ENCODE measurements at places on chromosomes 2 and 18.

- DNase-seq = no peak
These were observed 15.7 kb upstream of the C2orf69 start for GRCh38 chr2:199895406-199895805.

- DNase-seq = no peak
These were observed 21.1 kb upstream of the RALBP1 start for GRCh38 chr18:9454061-9454703.

DNA sequence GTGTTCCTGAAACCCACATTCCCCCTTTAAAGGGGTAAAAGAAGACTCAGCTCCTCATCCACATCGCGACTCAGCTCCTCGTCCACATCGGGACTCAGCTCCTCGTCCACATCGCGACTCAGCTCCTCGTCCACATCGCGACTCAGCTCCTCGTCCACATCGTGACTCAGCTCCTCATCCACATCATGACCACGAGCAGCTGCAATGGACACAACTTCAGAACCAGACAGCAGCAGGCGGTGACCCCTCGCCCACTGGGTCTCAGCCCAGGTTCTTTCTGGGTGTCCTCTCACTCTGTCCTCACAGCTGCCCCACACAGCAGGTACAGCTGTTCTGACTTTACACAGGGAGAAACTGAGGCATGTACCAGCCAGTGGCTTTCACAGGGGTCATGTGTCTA, 163.5 kb upstream of the SALL3 start:
- DNase-seq = no peak

GRCh38 chr18:60413944-60414547, 41.5 kb upstream of the MC4R start:
- DNase-seq = no peak

DNA sequence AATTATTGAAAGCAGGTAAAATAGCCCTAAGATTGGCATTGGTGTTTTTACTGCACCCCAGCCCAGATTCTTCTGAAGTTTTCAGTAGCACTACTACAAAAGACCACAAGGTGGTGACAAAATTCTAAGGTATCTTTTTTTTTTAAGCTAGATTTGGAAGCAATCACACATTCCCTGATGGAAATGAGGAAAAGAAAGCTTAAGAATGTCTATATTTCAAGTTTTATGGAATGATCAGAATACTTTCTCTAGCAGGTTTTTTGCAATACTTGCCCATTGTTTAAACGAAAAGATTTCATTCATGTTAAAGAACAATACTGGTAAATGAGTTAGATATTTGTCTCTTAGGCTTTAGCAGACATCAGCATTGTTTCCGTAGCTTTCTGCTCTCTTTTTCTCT, 32.1 kb upstream of the ZNF638 start:
- DNase-seq = no peak

GRCh38 chr2:139067072-139067471, 286.9 kb upstream of the NXPH2 start:
- DNase-seq = no peak

DNA sequence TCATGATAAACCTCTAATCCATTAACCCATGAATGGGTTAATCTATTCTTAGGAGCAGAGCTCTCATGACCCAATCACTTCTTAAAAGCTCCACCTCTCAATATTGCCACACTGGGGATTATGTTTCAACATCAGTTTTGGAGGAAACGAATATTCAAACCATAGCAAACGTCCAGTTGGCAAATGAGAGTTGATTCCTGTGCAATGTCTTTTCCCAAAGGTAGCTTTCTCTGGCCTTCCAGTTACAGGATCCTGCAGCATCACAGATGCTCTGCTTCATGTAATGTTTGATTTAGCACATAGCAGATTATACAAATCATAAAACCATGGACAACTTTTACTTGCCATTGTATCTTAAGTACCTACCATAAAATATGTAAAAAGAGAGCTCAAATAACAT, 481.0 kb downstream of the TNS1 start:
- no peak for DNase-seq

GRCh38 chr2:78383576-78383975, 641.9 kb upstream of the REG3G start:
- DNase-seq = no peak

DNA sequence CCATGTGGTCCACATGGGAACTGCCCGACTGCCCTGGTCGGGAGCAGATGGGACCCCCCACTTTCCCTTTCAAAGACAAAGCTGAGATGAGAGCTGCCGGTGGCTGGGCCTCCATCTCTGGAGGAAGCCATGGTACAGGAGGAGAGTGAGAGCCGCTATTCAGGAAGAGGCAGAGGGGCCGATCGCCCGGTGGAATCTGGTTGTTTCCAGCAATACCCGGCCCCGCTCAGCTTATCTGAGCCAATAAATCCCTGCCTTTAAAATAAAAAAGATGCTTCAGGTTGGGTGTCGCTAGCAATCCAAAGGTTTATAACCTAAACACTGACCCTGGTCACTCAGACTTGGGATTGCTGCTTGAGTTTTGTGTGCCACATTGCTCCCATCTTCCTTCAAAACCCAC, 15.2 kb upstream of the B3GNT7 start:
- no peak for DNase-seq

- DNase-seq = no peak
These were observed 267.9 kb upstream of the PIK3C3 start for GRCh38 chr18:41687138-41687537.

DNA sequence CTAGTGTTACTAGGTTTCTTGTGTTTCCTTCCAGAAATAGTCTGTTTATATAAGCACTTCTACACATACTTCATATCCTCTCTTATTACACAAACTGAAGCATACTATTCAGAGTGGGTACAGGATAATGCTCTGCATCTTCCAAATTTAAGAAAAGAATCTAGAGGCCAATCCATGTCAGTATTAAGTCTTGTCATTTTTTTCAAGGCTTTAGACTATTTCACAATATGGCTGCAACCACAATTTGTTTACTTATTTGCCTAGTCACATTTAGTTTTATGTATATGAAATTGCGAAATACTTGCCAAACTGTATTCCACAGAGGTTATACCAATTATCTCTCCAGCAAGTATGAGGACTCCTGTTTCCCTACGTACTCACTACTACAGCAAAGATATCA, 27.9 kb downstream of the IWS1 start:
- no peak for DNase-seq

DNA sequence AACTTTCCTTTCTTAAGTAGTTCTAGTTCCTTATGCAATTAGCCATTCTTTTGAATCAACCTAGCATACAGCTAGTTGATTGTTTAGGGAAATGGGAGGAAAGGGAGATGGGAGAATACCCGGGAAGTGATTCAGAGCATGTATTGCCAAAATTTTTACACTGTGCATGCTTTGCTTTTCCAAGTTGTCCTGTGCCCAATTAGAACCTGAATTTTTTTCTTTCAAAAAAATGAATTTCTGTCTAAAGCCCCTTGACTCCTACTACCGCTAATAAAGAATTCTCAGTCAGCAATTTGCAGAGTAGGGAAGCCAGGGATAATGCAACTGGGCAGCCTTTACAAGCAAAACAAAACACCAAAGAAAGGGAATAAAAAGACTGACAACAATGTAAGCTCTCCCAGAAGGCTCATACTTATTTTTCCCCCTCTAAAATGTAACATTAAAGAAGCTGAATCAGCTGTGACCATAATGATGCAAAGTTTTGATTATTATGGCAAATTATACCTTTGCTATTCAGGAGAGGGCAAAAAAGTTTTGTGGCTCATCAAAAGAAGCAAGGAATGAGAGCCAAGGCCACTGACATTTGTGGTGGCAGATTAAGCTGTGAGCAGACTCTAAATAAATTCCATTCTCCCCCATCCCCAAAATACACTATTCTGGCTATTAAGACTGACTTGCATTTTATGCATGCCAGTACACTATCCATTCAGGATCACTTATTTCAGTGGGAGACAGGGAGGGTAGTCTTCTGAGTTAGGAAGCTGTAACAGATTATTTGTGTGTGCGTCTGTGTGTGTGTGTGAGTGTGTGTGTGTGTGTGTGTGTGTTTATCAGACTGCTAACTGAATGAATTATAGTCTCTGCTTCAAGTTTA, 174.3 kb downstream of the ERBB4 start:
- no peak for DNase-seq

DNA sequence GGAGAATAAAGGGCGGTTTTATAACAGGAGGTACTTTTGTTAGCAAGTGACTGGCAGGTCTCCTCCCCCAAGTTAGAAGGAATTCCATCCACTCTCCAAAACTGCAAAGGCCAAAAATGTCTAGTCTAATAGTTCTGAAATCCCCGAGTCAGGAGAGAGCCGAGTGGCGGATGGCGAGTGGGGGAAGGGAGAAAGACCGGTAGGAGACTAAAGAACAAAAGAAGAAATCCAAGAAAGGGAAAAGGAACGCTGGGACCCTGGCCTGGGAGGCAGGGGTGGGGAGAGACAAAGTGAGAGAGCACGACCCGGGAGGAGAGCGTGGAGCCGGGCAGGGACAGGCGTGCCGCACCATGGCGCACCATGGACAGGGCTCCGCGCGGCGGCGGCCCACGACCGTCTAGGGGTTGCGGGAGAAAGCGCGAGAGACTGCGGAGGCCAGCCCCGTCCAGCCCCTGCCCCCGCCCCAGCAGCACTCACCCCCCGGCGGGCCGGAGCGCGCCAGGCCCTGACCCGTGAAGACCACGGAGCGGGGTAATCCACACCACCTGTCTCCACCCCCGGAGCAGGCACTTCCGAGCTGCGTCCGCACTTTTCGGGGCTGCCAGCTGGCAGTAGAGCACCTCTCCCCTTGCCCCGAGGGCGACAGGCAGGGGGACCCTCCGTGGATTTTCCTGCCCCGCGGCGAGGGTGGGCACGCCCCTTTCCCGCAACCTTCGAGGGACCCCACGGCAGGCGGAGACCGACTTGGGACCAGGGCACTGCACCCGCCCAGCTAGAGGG, 1.6 kb downstream of the CDH2 start:
- DNase-seq = no peak

GRCh38 chr2:72263776-72264060, 116.1 kb upstream of the CYP26B1 start:
- no peak for DNase-seq

GRCh38 chr2:148907085-148907785, 32.2 kb downstream of the KIF5C start:
- DNase-seq = no peak

GRCh38 chr2:215605214-215605613, 169.3 kb upstream of the FN1 start:
- DNase-seq = no peak

GRCh38 chr2:13876491-13877037, 756.0 kb upstream of the LRATD1 start:
- no peak for DNase-seq

DNA sequence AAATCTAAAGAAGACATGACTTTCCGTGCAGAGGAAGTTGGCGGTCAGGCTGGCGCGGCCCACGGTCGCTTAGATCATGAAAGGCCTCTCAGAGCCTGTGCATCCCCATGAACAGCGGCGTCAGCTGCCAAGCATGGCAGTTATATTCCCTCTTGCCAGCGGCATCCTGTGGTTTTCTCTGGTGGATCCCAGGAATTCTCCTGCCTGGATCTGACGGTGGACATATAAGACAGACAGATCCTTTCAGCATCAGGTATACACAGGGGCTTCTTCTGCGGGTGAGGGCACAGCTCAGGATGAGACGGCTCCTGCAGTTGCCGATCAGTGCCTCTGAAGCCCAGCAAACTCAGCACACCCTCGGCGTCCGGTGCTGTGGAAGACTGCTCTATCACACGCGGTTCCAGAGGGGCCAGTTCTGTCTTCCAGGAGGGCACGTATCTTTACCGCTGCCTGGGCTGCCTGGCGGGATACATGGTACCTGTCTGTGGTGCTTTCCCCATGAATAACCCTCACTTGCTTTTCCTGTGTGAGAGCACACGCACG, 157.8 kb downstream of the LDLRAD4 start:
- DNase-seq = peak; percentile 36

- DNase-seq = no peak
These were observed 16.5 kb upstream of the ACSL3 start for GRCh38 chr2:222844323-222844722.

GRCh38 chr18:46290440-46291020, 186.3 kb downstream of the HAUS1 start:
- no peak for DNase-seq

GRCh38 chr2:96142217-96143113, 2.8 kb downstream of the DUSP2 start:
- DNase-seq = peak; percentile 79

DNA sequence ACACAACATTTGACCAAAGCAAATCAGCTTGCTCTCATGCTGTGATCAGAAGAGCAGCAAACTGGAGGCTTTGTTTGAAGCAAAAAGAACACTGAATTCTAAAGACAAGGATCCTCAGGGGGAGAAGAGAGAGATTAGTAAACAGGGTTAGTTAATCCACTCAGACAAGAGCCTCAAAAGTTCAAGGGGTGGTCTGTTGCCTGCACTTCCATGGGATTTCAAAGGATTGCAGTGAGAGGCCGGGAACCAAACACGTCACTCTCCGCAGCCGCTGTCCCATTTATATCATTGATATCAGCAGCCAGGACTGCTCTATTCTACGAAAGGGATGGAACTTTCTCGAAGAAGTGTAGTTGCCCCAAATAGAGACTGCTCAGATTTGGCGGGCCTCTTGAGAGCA, 97.8 kb upstream of the SP3 start:
- DNase-seq = no peak

DNA sequence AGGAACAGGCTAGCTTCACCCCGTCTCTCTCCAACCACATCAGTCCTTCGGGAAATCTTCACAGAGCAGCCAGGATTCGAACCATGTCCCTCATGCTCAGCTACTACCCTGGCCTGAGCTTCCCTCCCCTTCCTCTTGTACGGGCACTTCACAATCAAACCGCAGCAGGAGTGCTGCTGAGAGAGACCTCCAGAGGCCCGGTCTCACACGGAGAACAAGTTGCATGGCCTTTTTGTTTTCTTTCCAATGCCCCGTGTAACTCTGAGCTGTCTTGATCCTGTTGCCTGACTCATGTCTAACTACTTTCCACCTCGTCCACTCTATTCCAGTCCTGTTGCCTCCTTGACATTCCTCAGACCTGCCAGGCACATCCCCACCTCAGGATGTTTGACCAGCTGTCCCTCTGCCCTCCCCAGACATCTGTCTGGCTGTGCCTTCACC, 25.4 kb downstream of the FBLN7 start:
- DNase-seq = no peak

DNA sequence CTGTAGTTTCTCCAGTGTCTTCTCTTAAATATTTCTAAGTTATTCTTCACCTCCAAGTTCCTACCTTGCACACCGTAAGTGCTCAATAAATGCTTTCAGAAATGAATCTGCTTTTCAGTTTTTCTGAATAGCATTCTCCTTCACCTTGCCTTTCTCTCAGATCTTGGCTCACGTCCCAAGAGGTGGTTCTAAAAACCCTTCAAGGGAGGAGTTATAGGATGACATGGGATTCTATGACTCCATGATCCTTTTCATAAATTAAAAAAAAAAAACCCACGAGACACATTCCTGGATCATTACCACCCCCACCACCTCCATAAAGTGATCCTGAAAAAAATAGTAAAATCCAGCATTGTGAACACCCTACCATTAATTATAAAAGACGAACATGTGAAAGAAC, 11.7 kb downstream of the KCTD1 start:
- DNase-seq = no peak

DNA sequence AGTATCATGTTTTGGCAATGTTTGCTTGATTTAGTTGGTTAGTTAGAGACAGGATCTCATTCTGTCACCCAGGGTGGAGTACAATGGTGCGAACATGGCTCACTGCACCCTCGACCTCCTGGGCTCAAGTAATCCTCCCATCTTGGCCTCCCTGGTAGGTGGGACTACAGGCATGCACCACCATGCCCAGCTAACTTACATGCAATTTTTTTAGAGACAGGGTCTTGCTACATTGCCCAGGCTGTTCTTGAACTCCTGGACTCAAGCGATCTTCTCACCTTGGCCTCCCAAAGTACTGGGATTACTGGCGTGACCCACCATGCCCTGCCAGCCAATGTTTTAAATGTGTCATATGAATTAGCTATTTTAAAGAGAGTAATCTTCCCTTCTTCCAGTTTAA, 16.3 kb upstream of the CDKL4 start:
- DNase-seq = no peak

- no peak for DNase-seq
These were observed 26.4 kb downstream of the MARCHF7 start for GRCh38 chr2:159738509-159739390.

Data from CD4-positive, alpha-beta T cell treated with Interleukin-1 beta for 1 hour (primary cell).